NB4 (cell line): ENCODE measurements at places on chromosomes 2 and 18.
A peak's percentile ranks its signal among the peaks of the same experiment; 100 is the strongest.

GRCh38 chr2:221750316-221750715, 178.2 kb upstream of the EPHA4 start:
- DNase-seq, result no peak

DNA sequence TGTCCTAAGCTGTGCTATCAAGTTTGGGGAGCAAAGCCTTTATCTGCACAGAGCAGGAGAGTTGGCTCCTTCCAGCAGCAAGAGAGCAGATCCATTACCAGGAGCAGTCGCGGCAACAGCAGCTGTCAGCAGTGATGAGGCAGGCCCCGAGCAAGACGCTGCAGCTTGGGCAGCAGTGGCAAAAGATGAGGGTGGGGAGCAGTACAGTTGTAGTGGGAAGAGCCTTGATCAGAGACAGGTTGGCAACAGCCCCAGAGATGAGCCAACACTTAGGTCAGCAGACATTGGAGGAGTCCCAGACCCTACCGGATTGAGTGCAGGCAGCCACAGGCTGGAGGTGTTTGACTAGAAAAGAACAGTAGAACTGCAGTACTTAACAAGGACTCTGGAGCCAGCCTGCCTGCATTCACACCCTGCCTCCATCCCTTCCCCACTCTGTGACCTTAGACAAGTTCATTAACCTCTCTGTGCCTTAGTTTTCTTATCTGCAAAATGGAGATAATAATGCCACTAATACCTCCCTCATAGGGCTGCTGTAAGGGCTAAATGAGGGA, 117.1 kb upstream of the SERTAD2 start:
- DNase-seq, result no peak

DNA sequence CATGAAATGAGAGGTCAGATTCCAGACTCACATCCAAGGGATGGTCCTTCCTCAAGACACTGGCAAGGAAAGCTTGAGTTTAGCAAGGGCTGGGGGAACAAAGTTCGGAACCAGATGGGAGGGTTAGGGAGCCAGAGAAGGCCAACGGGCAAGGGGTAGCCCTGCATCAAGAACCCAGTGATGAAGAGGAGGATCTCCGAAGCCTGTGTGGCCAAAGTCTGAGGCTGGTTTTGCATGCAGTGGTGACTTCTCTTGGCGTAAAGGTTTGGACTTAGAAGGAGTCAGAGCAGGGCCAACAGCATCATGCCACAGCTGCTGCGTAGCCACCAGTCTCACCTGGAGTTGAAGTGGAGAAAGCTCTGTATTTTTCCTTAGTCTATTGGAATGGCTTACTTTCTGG, 123.5 kb upstream of the ALPP start:
- DNase-seq, result no peak

DNA sequence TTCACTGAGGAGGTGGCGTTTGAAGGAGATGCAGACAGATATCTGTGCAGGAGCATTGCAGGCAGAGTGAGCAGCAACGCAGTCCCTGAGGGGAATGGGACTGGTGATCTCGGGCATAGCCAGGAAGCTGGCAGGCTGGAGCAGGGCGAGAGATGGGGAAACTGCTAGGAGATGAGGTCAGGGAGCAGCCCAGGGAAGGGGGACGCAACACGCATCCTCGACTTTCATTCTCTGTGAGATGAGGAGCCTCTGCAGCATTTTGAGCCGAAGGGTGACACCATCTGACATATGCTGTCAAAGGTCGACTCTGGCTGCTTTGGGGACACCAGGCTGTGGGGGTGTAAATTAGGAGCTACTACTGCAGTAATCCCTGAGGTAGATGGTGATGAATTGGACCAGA, 4.3 kb upstream of the CHRNA1 start:
- no peak for DNase-seq

- peak; percentile 47 for DNase-seq
Observed at GRCh38 chr2:36530178-36530982, 67.6 kb downstream of the FEZ2 start.

- peak; percentile 15 for DNase-seq
Observed at GRCh38 chr2:222976521-222977061, 75.4 kb upstream of the KCNE4 start.

GRCh38 chr18:52617931-52618330, 277.9 kb downstream of the DCC start:
- DNase-seq, result no peak

GRCh38 chr18:36862182-36862581, 33.3 kb downstream of the KIAA1328 start:
- no peak for DNase-seq

DNA sequence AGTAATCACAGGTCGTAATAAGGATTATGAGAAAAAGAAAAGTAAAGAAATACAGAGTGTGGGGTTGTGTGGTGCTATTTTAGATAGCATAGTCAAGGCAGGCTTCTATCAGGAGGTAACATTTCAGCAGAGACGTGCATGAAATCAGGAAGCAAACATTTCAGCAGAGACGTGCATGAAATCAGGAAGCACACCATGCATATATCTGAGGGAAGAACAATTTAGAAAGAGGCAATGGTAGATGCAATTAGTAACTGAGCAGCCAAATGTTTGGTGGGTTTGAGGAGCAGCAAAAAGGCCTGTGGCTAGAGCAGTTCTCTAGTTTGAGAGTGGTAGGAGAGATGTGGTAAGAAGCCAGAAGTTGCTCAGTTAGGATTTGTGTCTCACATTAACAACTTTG, 713.7 kb downstream of the ADCYAP1 start:
- no peak for DNase-seq

GRCh38 chr2:176622792-176623191, 353.6 kb downstream of the MTX2 start:
- no peak for DNase-seq

DNA sequence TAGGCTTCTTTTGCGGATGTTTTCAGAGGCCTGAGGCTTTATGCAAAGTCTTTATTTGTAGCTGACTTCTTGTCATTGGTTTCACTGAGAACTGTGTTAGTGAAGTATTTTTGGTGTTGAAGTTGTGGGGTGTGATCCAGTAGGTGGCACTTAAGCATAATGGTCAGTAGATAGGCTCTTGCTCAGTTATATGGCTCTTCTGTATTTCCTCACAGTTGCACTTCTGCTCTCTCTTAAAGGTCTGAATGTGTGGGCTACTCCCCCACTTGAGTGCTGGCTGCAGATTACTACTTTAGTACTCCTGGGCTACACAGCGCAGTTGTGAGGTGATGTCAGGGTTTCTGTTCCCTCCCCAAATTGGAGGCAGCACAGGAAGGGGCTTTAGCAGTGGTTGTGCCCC, 133.8 kb upstream of the SCN7A start:
- peak; percentile 11 for DNase-seq

DNA sequence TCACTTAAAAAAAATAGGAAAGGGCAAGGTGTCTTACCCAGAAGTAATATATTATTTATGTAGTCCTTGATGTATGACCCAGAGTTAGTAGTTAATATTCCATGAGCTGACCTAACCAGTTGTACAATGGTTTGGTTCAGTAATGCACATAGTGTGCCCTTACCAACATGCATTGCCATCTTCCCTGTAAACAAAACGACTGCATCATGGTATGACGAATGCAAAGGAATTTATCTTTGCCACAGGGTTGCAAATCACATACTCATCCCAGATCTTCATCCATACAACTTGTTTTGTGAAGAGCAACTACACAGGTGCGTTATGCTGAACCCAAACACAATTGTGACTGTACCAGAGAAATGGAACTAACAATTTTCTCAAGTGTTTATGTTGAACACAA, 68.9 kb upstream of the ZSWIM2 start:
- no peak for DNase-seq

DNA sequence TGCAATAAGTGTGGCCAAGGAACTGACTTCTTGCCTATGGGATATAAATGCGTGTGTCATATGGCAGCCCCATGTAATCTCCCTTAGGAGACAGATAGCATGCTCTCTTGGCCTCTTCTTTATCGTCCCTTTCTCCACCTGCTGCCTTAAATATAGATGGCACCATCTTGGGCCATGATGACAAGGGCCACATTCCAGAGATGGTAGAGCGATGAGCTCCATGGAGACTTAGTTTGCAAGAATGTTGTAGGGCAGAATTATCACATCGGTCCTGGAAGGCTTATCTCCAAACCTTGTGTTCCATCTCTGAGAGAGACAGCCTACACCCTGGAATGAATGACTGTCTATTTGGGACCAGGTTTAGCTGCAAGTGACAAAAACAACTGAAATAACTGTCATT, 536.7 kb downstream of the TNS1 start:
- DNase-seq, result no peak

DNA sequence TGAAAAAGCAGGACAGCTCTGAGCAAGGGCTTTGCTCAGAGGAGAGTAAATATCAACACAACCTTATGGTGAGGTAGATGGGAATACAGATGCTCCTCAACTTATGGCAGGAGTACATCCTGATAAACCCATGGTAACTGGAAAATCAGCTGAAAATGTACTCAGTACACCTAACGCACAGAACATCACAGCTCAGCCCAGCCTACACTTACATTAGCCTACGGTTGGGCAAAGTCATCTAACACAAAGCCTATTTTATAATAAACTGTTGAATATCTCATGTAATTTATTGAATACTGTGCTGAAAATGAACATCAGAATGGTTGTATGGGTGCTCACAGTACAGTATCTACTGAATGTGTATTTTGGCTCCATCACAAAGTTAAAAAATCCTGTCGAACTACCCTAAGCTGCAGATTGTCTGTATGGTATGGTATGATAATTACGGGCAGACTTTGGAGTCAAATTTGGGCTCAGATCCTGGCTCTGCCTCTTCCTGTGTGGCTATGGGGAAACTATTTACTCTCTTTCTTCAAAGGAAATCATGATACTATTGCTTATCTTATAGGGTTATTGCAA, 120.3 kb upstream of the LYPD1 start:
- no peak for DNase-seq

- no peak for DNase-seq
Observed at GRCh38 chr2:133821107-133821760, 253.0 kb upstream of the NCKAP5 start.

DNA sequence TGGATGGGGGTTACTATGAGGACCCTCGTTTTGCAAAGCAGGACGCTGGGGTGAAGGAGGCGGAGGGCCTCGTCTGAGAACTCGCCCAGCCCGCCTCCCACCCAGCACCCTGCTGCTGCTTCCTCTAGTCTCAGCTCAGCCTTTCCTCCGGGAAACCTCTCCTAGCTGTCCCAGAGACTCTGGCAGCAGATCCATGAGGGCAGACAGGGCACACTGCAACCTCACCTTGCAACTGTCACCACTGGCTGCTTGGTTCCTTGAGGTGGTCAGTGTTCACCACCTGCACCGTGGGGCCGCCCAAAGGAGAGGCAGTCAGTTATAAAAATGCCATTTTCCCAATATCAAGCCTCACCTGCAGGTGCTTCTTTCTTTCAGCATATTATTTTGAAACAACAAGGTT, 45.6 kb downstream of the PARD6G start:
- no peak for DNase-seq

GRCh38 chr18:26225915-26226228, 373 bp upstream of the TAF4B start:
- DNase-seq, result no peak

DNA sequence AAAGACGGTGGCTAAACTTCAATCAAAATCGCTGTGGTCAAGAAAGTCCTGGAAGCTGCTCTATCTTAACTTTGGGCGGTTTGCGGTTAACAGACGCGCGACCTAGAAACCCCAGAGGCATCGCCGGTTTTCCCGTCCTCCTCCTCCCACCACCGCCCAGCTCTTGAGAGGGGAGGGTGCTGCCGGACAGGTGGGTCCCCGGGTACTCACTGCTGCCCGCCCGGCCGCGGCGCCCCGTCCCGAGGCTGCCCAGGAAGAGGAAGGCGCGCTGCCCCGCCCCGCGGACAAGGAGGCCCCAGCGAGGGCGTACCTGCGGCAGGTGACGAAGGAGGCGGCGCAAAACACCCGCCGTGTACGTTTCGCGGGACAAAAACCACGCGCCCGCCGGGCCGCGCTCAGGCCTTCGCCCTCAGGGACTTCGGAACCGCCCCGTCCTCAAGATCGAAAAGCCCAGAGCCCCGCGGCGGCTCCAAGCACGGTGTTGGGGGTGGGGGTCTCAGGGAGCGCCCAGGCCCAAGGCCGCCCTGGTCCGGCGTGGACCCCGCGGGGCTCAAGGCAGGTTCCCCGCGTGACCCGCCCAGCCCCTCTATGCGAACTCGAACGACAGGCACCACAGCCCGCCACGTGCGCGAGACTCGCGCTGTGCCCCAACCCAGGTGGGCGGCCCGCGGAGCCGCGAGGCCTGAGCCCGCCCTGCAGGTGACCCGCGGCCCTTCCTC, at the start of gene SH3YL1:
Gene SH3YL1 (minus strand): TSS at position 259 of the 719 bp plus-strand sequence. CDS start 48 bp downstream, at position 211.
- DNase-seq, result peak; percentile 38

DNA sequence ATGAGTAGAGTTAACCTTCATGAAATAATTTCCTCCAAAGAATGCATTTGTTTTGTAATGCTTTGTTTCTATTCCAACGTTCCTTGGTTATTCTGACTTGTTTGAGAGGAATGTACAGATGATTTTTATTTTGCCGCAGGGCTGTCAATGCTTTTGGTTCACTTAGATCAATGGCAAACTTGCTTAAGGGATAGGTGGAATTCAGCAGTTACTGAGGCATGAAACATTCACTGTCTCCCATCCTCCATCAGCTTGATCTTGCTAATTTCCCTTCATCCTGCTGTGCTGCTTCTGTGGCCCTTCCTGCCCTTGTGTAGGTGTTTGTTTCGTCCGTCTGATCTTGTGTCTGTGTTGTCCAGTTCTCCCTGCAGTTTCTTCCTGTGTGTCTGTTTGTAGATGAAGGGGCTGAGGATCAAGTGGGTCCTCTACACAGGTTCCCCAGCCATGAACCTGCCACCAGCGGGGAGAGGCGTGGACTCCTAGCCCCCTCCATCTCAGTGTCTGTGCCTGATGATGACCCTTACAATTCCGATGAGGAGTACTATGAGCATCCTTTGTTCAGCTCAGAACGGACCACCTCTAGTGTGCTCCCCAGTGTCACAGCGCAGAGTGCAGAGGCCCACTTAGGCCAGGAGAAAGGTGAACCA, 84.2 kb upstream of the UNC80 start:
- no peak for DNase-seq

- no peak for DNase-seq
Observed at GRCh38 chr18:60981682-60982328, 351.4 kb upstream of the CDH20 start.

- no peak for DNase-seq
Observed at GRCh38 chr2:204571041-204571440, 25.8 kb downstream of the PARD3B start.

GRCh38 chr2:133780099-133780996, 212.1 kb upstream of the NCKAP5 start:
- DNase-seq, result peak; percentile 69

DNA sequence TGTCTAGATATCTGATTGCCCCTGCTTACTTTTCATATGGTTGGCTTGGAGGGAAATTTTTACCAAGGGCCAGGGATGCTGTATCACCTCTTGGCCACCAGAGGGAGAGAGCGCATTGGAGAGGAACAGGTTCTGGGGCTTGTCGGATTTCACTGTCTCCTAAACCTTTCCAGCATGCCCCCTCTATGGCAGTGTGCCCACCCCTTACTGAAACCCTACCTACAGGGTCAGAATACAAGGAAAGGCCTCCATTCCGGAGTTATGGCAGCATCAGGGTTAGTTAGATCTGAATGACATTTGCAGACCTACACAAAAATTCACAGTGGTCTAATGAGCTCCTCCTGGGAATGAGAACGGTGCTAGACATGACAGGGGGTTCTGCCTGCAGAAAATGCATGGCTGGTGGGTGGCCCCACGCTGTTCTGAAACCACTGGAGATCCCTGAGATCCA, 5.8 kb downstream of the SLC14A2 start:
- DNase-seq, result peak; percentile 57
